ENCODE measurements at places on chromosomes 6 and 20.

- DNase-seq: no peak
Observed at GRCh38 chr6:157240960-157241311, 82.4 kb downstream of the TMEM242 start.

GRCh38 chr20:32116079-32116521 lies 6.6 kb downstream of the TM9SF4 start:
- no peak for DNase-seq

GRCh38 chr6:29236060-29236459 lies 65.4 kb downstream of the OR2J2 start:
- no peak for DNase-seq

- no peak for DNase-seq
Observed at GRCh38 chr6:829656-830055, 136.7 kb upstream of the EXOC2 start.

GRCh38 chr6:65671922-65672321 lies 35.1 kb downstream of the EYS start:
- no peak for DNase-seq

- no peak for DNase-seq
Observed at GRCh38 chr6:138129190-138129589, 22.0 kb upstream of the PERP start.

GRCh38 chr6:149060300-149060984 lies 257.1 kb upstream of the TAB2 start:
- peak; percentile 67 for DNase-seq

DNA sequence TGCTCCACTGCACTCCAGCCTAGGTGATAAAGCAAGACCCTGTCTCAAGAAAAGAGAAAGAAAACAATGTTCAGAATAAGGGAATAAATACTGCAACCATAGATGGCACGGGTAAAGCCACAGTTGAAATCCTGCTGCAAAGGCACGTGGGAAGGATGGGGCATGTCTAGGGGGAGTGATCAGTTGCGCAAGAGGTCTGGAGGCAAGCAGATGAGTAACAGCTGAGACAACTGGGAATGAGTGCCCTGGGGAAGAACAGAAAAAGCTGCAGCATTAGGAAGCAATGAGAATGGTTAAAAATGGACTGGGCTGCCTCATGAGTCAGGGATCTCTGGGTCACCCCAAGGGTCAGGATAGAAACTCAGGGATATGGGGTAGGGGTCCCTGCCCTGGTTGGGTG lies 96.3 kb downstream of the GMPR start:
- no peak for DNase-seq

GRCh38 chr6:79610306-79611009 lies 20.7 kb upstream of the SH3BGRL2 start:
- no peak for DNase-seq

DNA sequence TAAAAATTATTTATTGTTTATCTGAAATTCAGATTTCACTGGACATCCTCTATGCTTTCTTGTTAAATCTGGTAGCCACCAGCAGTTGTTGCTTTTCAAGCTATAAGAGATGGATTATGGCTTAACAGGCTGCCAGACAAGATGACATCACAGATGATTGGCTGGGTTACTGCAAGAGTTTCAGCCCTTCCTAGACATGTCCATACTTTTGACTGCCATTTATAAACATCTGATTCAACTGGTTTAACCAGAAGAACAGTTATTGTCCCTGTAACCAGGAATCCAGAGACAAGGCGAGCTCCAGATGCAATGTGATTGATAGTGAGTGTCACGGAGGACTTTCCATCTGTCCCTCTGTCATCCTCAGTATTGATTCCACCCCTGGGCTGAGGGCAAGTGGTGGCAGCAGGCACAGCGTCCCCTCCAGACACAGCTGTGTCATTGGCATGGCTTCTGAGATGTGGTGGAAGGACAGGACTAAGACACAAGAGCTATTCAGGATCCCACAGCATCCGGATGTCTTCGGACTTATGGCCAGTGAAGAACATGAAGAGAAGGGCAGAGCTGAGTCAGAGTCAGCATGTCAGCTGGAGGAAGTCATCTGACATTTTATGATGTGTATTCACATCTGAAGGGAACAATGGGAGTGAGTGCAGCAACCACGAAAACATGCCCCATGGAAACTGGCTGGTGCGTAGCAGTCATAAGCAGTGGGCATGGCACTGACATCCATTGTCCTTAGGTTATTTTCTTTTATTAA lies 284.5 kb upstream of the CDYL start:
- DNase-seq: no peak

- DNase-seq: no peak
Observed at GRCh38 chr6:40810171-40810570, 223.0 kb upstream of the LRFN2 start.

GRCh38 chr20:54061101-54061881 lies 9.1 kb downstream of the BCAS1 start:
- DNase-seq: no peak

GRCh38 chr6:161254464-161255253 lies 19.2 kb downstream of the AGPAT4 start:
- no peak for DNase-seq

DNA sequence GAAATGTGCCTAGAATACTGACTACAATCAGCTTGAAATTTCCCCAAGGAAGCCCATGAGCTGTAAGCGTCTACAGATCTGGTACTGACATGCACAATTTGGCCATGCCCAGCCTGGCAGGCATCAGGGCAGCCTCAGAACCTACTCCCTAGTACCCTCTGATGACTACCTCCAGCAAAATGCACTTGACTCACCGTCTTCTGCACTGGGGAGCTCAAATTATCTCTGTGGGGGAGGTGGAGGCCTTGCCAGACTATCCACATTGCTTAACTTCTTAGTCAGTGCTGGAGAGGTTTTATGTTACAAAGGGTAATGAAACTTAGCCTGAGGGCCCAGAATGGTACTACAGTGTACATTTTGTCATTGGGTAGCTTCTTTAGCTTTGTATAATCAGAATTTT lies 126.0 kb upstream of the ADGRF1 start:
- DNase-seq: no peak

DNA sequence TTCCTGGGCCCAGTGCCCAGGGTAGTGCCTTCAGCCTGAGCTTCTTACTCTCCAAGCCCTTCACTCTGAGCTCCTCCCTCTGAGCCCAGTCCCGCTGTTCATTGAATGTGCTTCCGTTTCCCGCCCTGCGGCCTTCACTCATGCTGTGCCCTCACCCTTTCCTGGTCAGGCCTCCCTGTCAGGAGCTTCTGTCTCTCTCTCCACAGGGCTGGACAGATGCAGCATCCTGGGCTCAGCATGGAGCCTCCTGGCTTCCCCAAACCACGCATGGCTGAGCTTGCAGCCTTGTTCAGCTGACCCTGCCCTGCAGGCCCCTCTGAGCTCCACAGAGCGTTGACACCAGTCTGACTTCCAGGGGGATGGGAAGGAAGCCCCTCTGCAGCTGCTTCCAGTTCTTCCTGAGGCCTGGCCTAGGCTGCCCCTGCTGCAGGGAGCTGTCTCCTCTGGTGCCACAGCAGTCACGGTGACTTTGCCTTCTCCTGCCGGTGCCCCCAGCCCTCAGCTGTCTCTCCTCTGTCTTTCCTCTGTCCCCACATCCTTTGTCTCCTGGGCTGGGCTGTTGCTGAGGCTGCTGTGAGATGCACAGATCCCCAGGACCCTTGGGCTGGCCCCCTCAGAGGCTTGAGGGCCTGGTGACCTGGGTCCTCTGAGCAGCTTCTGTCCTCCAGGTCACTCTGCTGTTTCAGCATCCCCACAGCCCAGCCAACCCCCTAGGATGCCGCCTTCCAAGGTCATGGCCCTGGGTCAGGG lies 7.9 kb upstream of the MYT1 start:
- DNase-seq: no peak

DNA sequence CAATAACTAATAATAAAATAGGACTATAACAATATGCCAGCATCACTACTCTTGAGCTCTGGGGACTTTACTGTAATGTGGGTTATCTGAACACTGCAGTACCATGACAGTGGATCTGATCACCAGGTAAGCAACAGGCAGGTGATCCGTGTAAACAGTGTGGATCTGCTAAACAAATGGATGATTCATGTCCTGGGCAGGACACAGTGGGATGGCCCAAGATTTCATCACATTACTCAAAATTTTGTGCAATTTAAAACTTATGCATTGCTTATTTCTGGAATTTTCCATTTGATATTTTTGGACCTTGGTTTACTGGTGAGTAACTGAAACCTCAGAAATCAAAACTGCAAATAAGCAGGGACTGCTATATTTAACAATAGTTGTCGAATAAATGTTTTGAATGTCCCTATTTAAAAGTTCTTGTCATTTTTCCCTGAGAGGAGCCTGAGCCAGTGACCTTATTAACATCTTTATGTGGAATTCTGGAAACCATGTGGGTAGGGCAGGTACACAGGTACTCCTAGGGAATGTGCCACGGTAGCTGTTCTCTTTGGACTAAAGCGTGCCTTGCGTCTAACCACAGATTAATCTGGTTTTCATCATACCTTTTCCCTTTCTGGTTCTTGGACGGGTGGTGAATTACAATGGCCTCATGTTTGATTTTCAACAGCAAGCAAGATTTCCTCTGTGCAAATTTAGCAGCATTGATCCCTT lies 214.5 kb upstream of the SASH1 start:
- DNase-seq: no peak

- DNase-seq: peak; percentile 68
Observed at GRCh38 chr6:149566410-149567193, 427 bp downstream of the GINM1 start.

DNA sequence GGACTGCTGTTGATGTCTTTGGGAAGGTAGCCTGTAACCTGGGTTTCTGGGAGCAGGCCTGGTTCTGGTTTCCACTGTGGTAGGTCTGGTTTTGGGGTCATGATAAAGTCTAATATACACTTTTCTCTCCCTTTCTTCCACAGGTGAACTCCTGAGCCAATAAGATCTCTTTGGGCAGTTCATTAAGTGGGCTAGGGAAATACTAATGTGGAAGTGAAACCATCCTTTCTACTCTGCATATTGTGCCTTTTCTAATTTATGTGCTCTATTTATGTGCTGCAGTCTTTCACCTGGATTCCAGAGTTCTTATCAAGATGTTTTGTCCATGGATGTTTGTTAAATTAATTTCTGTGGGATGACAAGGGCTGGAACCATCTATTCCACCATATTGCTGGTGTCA lies 165.7 kb upstream of the PTPRK start:
- DNase-seq: no peak

DNA sequence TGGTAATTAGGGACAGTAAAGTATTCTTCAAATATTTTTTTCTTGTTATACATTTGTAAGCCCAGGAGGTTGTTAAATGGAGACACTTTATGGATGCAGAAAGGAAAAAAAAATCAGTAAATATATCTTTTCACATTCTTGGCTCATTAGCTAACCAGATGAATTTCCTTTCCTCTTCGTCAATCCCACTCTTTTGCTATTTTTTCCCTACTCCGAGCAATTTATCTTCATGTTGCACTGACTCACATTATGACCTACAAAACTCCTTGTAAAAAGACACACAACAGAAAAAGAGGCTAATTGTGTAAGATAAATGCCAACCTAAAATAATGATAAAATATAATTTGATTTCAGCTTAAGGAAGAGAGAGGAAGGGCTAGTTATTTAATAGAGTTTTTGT lies 472.9 kb upstream of the ZNF337 start:
- no peak for DNase-seq

GRCh38 chr6:123716506-123716905 lies 79.8 kb upstream of the TRDN start:
- DNase-seq: no peak

- no peak for DNase-seq
Observed at GRCh38 chr6:42427871-42428270, 23.9 kb downstream of the TRERF1 start.

- DNase-seq: peak; percentile 85
Observed at GRCh38 chr20:33685328-33686099, 671 bp downstream of the E2F1 start.

GRCh38 chr6:53770780-53771249 lies 24.0 kb upstream of the LRRC1 start:
- DNase-seq: no peak

GRCh38 chr20:54017846-54018245 lies 52.5 kb downstream of the BCAS1 start:
- no peak for DNase-seq

DNA sequence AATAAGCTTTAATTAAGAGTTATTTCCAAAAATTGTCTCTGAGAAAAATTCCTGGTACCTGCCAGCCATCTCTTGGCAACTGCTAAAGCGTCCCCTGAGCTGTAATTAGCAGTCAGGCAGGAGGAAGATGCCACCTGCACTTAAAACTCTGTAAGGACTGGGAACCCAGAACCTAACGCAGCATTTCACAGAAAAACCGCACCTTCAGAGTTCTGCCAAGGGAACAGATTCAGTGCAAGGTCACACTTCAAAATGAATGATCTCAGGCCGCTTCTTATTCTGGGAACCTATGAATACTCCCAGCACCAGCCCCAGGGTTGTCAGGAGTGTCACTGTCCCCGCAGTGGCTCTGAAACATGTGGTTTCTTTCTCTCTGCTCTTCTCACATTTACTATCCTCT lies 36.7 kb downstream of the INSM1 start:
- DNase-seq: no peak

DNA sequence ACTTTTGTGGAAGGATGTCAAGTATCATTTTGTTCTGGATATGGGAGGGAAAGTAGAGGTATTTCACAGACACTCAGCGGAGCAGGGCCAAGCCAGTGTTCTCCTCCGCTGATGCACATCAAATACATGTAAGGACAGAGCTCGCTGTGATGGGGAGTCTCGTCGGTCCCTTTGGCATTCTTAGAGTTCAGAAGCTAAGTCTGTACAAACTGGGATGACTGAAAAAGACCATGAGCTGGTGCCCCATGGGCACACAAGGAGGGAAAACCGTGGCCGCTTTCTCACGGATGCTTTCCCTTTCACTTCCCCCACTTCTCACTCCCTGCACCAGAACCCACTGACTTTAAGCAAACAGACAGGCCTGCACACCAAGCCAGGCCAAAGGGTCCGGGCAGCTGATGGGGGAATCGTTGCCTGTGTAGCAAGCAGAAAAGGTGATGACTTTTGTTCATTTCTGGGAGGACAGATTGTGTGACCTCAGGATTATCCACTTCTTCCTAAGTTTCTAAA lies 27.7 kb upstream of the MPC1 start:
- no peak for DNase-seq

GRCh38 chr20:38810926-38811630 lies 5.6 kb downstream of the PPP1R16B start:
- DNase-seq: no peak

DNA sequence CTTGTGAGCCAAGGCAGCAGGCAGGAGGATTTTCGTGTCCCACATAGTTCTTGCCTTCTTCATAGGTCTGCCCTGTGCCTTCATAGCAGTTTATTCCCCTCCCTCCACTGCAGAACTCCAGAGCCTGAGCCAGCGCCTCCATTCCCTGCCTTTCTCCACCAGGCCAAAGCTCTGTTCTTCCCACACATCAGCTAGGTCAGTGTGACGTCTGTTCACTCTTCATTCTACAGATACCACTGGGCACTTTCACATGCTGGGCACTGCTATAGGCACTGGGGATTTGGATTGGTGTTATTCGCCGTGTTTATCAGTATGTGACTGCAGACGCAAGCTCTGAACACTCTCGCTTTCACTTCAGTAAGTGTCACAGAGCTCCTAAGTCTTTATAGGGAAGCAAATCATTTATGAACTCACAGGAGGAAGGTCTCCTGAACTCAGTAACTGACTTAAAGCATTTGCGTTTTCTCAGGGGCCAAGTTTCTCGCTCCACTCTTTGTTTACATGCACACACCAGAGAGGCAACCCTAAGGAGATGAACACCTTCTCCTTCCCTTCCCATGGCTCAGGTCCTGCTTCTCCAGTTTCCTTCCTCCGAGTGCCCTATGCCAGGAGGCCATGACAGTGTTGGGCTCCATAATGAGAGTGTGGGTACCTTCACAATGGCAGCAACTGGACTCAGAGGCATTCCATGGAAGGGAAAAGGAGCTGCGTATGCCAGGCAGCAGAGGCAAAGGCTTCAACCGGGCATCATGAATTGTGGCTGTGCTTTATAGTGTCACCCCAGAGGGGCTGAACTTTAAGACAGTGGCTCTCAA lies 6.3 kb upstream of the APMAP start:
- no peak for DNase-seq
